ENCODE measurements at places on chromosomes 2 and 18. TPM values are rescaled to one million over a fixed set of nuclear protein-coding genes. Genes with fewer than 3 reads are reported as not detected.

GRCh38 chr2:177868806-177869205 lies 203.8 kb downstream of the PDE11A start:
- DNase-seq: no peak
- no peak overlapping the region for H3K4me3 ChIP-seq
- no peaks in the 10 kb centered on the region for H3K27me3 ChIP-seq
- H3K36me3 ChIP-seq: no peaks in the 10 kb centered on the region
- H3K27ac ChIP-seq: no peak overlapping the region

- H3K36me3 ChIP-seq: no peaks in the 10 kb centered on the region
- H3K4me3 ChIP-seq: no peak overlapping the region
- DNase-seq: no peak
- H3K4me1 ChIP-seq: no peaks in the 10 kb centered on the region
- no peak overlapping the region for H3K27ac ChIP-seq
- H3K27me3 ChIP-seq: no peaks in the 10 kb centered on the region
Measured at GRCh38 chr2:15155959-15156574, 405.1 kb downstream of the NBAS start.

The BZW1 gene
- total RNA-seq: 190 TPM

The C1QL2 gene
- total RNA-seq: not detected

- no peak overlapping the region for H3K27ac ChIP-seq
- no peaks in the 10 kb centered on the region for H3K36me3 ChIP-seq
- no peaks in the 10 kb centered on the region for H3K4me1 ChIP-seq
- H3K4me3 ChIP-seq: no peak overlapping the region
- no peaks in the 10 kb centered on the region for H3K27me3 ChIP-seq
Measured at GRCh38 chr2:34317797-34318196, 718.7 kb upstream of the FAM98A start.

DNA sequence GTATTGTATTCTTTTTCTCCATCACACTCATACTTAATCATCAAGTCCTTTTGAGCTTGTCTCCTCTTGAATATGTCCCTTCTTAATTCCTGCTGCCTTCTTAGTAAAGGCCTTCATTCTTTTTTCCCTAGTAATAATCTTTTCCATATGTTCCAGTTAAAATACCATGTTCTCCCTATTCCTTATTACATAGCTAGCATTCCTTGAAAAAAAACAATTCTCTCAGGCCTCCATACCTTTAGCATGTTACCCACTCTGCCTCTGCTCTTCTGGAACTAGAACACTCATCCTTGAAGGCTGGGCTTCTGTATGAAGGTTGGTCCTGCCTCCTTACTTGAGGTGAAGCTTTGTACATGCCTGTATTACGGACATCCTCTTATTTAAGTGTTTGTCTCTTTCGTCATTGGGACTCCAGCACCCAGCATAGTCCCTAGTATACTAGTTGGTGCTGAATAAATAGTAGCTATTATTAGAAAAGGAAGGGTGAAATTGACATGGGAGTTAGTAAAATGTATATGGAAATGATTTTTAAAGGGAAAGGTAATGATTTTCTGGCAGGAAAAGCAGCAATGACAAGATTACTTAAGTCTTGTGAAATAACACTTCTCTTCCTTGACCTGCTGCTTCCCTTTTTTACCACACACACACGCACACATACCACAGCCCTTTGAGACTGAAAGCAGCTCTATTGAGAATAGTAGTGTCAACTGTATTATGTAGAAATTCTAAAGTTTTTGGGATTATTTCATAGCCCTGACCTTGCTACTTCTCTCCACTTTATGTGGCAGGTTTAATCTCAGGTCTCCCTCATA lies 45.6 kb downstream of the REL start:
- H3K36me3 ChIP-seq: peaks cover 58% of the 10 kb centered on the region
- no peak overlapping the region for H3K4me3 ChIP-seq
- H3K27ac ChIP-seq: no peak overlapping the region

- H3K27ac ChIP-seq: no peak overlapping the region
- H3K4me1 ChIP-seq: peaks cover 2% of the 10 kb centered on the region
- H3K36me3 ChIP-seq: no peaks in the 10 kb centered on the region
- no peak for DNase-seq
Measured at GRCh38 chr18:13227910-13228309, 9.3 kb downstream of the LDLRAD4 start.

GRCh38 chr2:24199968-24200590 lies 25.2 kb downstream of the FAM228A start:
- H3K4me3 ChIP-seq: no peak overlapping the region
- no peaks in the 10 kb centered on the region for H3K27me3 ChIP-seq
- no peaks in the 10 kb centered on the region for H3K4me1 ChIP-seq
- no peak for DNase-seq

Data from CD4-positive, alpha-beta T cell (primary cell).